ENCODE measurements at places on chromosomes 3 and 15.

- DNase-seq = no peak
Observed at GRCh38 chr15:39896101-39896500, 24.0 kb downstream of the GPR176 start.

- DNase-seq = no peak
Observed at GRCh38 chr3:32778389-32778788, 39.4 kb upstream of the TRIM71 start.

- no peak for DNase-seq
Observed at GRCh38 chr3:43709022-43709421, 18.3 kb downstream of the ABHD5 start.

DNA sequence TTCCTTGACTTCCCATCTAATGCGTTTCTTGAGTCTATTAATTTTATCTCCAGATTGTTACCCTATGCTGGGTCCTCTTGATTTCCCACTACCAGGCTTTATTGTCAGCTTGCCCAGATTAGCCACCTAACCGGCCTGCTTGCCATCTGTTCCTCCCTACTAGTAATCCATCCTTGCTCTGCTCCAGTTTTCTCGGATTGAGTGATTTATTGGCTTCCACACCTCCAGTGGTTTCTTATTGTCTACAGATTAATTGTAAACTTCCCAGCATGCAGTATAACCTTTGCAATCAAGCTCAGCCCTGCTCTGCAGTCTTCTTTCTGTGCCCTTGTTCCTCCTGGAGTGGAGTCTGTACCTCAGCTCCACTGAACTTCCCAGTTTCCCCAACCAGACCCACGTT lies 63.4 kb downstream of the ARHGEF26 start:
- DNase-seq = no peak

GRCh38 chr3:139732729-139733128 lies 55.0 kb upstream of the NMNAT3 start:
- DNase-seq = no peak

- DNase-seq = no peak
Observed at GRCh38 chr3:152430223-152431002, 161.7 kb downstream of the MBNL1 start.

DNA sequence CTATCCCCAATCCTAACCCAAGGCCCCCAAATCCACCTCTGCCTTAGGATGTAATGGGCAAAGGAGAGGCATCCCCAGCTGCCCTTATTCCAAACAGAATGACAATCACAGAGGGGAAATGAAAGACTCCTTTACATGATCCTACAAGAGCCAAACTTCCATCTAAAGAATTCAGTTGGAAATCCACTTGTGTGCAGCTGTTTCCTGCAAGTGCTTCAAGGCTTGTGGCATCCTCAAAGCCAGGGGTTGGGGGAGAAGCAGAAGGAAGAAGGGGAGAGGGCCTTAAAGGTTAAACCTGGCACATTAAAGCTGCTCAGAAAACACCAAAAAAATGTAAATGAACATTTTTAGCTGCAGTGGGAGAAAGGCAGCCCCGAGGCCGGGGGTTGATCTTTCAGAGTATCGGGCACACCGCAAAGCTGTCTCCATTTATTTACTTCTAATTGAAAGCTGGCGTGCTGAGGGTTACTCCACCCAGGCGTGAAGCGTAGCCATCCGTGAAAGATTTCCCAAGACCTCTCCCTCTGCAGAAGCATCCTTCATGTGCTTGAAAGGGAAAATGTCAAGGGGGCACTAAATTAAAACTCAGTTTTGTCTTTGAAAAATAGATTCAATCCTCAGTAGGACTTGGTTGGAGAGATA lies 217.8 kb downstream of the SHQ1 start:
- no peak for DNase-seq

- no peak for DNase-seq
Observed at GRCh38 chr3:66478960-66479359, 21.9 kb downstream of the LRIG1 start.

- DNase-seq = no peak
Observed at GRCh38 chr3:39361252-39361927, 21.8 kb upstream of the SLC25A38 start.

- no peak for DNase-seq
Observed at GRCh38 chr3:100402256-100402655, 917 bp downstream of the LNP1 start.

- DNase-seq = no peak
Observed at GRCh38 chr3:192395506-192395905, 331.8 kb downstream of the FGF12 start.

GRCh38 chr15:96796841-96797240 lies 466.3 kb downstream of the NR2F2 start:
- DNase-seq = no peak

DNA sequence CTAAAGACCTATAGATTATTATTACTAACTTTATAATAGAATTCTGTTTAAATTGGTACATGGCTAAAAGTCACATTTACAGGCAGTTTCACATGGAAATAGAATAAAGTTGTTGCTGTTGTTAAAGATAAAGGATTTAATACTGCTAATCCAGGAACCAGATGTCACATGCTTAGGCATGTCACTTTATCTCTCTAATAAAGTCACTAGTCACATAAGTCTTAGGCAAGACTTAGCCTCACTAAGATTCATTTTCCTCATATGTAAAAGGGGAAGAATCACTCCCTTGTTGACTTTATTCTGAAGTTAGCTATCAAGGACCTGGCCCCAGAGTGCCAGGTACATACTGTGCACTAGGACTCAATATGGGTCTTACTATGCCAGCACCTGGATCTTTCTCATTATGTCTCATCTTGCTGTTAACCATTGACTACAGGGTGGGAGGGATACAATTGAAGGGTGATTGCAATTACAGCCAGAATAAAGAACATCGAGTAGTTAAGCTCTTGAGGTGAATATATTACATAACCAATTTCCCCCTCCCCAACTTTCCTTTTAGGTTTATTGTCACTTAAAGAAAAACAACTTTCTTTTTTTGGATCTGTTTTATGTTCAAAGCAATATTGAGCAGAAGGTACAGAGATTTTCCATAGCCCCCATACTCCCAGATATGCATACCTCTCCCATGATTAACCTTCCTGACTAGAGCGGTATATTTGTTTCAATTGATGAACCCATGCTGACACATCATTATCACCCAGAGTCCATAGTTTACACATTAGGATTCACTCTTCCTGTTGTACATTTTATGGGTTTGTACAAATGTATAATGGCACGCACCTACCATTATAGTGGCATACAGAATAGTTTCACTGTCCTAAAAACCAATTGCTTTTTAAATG lies 36.6 kb downstream of the LNP1 start:
- DNase-seq = no peak

DNA sequence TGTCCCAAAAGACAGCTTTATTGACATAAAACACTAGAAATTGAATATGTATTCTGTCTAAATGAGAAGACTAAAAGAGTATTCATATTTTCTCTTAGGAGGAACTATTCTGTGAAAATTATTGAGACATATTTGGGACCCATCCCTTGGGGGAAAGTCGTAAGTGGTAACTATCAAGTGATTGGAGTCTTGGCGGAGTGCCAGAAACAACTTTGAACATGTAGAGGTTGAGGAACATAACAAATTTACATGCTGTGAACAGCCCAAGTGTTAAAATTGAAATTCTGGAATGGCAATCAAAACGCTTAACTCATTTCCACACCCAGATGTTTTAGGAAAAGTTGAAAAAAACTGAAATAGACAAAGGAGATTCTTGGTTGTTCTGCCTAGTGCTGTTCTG lies 1034.6 kb downstream of the NSUN3 start:
- DNase-seq = peak; percentile 2

DNA sequence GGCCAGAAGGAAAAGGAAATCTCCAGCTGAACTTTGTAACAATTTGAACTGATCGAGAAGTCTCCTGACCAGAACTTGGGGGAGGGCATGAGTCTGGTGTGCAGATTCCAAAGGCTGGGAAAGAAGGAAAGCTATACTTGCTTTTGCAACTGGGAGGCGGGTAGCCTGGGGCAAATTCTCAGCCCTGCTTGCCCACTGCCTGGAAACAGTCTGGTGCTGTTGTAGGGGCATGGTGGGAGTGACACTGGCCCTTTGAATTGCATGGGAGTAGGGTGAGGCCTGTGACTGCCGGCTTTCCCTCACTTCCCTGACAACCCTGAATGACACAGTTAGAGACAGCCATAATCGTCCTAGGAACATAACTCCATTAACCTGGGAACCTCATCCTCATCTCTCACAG lies 114.0 kb upstream of the POU1F1 start:
- DNase-seq = no peak

DNA sequence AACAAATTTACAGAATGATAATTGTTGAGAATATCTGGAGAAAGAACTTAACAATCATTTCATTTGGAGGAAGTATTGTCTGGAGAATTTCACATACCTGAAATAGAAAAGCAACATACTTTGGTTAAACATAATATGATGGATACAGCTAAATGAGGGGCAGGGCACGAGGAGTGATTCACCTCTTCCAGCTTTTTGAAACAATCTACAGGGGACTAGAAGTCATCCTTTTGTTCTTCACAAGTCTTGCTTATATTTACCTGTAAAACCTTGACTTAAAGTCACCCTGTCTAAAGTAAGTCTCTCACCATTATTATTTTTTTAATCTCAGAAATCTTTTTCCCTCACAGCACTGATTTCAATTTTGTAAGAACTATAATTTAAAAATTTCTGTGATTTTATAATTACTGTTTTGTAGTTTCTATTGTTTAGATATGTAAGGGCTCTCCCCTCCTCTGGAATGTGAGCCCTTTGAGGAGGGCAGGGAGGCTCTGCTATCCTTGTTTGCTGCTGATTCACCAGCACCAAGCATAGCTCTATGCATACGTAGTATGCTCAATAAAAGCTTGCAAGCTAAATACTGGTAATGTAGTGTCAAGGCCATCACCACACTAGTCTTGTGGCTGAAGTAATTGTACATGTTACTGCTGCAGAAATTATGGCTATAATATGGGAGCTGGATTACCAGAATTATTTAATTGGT lies 193.9 kb upstream of the THRB start:
- no peak for DNase-seq

DNA sequence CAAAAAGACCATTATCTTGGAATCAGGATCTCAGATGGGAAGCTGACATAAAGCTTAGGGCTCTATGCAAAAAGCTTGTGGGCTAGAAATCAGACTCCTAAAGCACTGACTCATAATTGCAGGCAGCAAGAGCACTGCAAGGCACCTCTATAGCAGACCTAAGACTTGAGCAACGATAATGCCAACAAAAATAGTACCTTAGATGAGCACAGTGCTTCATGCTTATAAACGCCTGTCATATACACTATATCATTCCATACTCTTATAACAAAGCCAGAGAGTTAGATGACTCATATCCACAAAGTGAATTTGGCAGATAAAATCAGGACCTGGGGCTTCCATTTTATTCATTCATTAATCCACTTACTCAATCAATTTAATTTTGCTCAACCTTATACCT lies 560.8 kb downstream of the MCTP2 start:
- no peak for DNase-seq

DNA sequence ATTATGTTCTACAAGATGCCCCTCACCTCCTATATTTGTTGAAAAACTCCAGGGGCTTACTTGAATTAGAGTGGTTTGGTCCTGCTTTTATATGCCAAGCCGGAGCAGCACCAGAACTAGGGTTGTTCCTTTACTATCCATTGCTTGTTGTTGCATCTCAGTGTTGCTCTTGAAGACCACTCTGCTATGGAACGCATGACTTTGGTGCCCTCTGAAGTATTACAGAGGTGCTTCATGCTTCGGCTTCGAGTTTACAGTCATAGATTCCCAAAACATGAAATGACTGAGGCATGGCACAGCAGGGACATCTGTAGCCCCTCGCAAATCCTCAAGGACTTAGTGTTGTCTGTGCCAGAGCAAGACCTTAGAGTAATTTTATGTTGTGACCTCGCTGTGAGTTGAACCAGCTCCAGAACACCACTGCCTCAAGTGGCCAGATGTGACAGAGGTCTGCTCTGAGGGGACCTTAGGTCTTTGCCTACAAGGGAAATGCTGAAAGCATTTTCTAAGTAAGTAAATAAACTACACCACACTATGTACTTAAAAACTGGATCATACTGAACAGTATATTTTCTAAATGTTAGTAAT lies 67.2 kb upstream of the SIAH2 start:
- no peak for DNase-seq

GRCh38 chr15:27696530-27696929 lies 402.6 kb downstream of the OCA2 start:
- no peak for DNase-seq

DNA sequence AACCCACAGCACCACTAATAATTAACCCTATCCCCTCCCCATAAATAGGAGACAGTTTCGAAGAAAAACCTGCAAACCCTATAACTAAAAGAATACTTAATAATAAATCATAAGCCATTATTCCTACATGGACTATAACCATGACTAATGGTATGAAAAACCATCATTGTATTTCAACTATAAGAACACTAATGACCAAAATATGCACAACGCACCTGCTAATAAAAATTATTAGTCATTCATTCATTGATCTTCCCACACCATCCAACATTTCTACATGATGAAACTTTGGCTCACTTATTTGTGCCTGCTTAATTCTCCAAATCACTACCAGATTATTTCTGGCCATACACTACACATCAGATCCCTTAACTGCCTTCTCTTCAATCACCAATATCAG lies 16.6 kb downstream of the AQP9 start:
- no peak for DNase-seq

- no peak for DNase-seq
Observed at GRCh38 chr15:92638709-92639365, 16.7 kb downstream of the FAM174B start.

DNA sequence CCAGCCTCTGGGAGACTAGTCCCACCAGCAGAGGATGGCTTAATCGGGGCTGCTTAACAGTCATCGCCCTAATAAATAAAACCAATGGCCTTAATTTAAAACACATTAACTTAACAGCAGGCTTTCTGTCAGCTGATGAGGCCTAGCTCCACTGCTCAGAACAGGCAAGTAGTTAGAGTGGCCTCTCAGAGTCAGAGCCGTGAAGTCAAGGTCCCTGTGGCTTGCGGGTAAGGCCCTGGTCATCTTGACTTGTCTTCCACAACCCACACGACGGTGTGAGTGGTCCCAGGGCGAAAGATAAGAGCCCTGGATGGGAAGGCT lies 11.8 kb downstream of the XXYLT1 start:
- no peak for DNase-seq

DNA sequence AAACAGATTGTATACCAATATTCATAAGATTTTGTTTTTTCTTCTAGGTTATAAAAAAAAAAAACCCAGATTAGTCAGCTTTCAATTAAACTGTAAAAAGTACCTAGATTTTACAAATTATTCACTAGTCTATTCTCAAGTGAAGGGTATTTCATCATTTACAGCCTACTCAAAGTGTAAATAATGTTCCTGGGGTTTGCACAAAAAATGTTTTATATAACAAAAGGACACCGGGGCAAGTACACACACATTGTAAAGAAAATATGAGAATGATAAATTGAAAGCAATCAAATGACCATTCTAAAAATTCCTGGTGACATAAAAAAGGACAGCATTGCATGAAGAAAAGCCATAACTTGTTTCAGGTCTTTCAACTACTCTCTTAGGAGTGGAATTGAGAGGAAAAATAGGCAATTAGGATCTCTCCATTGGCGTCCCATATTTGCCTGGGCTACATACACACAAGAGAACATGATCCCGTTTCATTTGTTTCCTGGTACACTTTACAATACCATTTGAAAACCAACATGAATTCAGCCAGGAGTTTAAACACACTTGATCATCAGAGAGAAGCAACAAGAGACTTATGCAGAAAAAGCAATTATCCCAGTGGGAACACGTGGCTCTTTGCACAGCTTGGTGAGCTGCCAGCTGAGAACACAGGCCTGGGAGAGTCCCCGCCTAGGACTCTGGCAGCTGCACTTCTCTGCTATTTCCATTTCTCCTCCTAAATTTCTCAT lies 1039.2 kb downstream of the ROBO1 start:
- no peak for DNase-seq
